ENCODE measurements at places on chromosomes 3 and 15. TPM values are rescaled to one million over a fixed set of nuclear protein-coding genes. Genes with fewer than 3 reads are reported as not detected.

The CYP8B1 gene
- polyA plus RNA-seq, result not detected

The HYKK gene
- 2.0 TPM for polyA plus RNA-seq

The RAB6B gene
- polyA plus RNA-seq, result 1.7 TPM

The TMEM158 gene
- polyA plus RNA-seq, result not detected

The CDHR4 gene
- not detected for polyA plus RNA-seq

The NAALADL2 gene
- polyA plus RNA-seq, result not detected

The GATM gene
- 0.43 TPM for polyA plus RNA-seq

The SEMA3G gene
- not detected for polyA plus RNA-seq

The CPA3 gene
- not detected for polyA plus RNA-seq

The PPM1L gene
- 1.3 TPM for polyA plus RNA-seq

The CPNE4 gene
- polyA plus RNA-seq, result not detected

The ERICH6 gene
- not detected for polyA plus RNA-seq

All from CD8-positive, alpha-beta memory T cell (primary cell).